AG10803 (cell line): ENCODE measurements at places on chromosomes 3 and 15.

DNA sequence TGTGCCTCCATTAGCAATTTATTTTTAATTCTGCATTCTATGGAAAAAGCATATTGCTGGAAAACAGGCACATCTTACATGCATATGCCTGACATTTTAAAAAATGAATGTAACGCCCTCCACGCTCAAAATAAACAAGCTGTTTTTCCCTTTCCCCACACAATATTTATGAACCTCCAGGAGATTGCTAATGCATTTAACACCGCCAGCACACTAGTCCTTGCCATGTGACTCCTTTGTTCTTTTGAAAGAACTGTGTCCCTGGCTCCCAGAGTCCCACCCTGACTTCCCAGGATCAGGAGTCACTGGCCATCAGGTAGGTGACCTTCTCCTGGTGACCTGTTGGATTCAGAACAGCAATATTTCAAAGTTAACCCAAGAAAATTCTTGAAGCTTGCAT is 571.2 kb upstream of the CFAP20DC start:
- DNase-seq: no peak

DNA sequence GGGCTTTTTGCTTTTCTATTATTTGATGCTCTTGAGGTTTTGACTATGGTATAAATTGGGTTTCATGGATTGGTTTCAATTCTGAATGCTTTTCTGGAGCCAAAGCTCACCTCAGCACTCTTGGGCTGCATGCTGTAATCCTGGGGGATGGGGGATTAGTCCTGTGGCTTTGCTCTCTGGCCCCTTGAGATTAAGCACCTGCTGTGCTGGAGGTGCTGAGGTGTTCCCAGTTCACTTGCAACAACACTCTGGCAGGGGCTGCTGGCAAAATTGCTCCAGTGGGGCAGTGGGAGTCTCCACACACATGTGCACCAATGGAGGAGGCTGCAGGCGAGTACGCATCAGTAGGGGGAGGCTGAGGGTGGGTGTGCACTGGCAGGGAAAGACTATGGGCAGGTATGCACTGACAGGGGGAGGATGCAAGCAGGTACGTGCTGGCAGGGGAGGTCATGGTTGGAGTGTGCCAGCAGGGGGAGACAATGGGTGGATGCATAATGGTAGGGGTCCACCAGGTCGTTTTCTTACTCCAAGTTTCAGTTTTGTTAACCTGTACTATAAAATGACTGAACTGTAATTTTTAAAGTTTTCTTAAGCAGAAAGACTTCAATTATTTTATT is 489.2 kb downstream of the FGF12 start:
- DNase-seq: no peak

DNA sequence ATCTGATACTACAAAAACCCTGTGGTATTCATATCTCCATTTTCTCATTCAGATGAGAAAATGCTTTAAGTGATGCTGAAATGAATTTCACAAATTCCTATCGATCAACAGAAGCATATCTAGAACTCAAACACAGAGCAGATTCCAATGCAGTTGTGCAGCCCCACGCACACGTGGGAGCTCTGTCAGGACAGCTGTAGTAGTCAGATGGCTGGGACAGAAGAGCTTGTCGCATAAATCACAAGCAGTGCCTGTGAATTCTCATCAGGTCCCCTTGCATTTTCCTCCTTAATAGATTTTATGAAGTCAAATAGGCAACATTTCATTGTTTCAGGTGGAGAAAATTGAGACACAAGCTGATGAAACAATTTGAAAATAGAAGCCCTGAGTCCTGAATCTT is 792.3 kb downstream of the AGBL1 start:
- no peak for DNase-seq

- DNase-seq: peak; percentile 96
Observed at GRCh38 chr3:104359546-104359945, 1007.2 kb upstream of the ALCAM start.
